Spleen (tissue), 13 donors: ENCODE measurements at places on chromosomes 13 and 19. TPM values are rescaled to one million over a fixed set of nuclear protein-coding genes. Genes with fewer than 3 reads are reported as not detected.
A peak's percentile ranks its signal among the peaks of the same experiment; 100 is the strongest.

DNA sequence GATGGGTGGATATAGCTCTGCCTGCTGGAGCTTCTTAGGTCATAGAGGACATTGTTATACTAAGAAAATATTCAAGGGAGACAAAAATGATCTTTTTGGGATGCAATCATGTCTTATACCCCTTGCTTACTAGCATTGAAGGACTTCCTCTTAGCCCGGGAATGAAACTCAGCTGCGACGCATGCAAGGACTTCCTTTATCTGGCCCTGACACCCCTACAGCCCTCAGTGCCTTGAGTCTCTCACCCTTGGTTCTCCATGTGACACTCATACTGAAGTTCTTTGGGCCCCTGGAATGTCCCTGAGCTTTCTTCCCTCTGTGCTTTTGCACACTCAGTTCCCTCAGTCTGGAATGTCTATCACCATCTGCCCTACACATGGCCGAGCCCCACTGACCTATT lies 72.5 kb upstream of the MTIF3 start:
- no peaks in the 10 kb centered on the region for H3K36me3 ChIP-seq
- peaks cover 10% of the 10 kb centered on the region for H3K4me1 ChIP-seq
- H3K27me3 ChIP-seq, result no peaks in the 10 kb centered on the region

DNA sequence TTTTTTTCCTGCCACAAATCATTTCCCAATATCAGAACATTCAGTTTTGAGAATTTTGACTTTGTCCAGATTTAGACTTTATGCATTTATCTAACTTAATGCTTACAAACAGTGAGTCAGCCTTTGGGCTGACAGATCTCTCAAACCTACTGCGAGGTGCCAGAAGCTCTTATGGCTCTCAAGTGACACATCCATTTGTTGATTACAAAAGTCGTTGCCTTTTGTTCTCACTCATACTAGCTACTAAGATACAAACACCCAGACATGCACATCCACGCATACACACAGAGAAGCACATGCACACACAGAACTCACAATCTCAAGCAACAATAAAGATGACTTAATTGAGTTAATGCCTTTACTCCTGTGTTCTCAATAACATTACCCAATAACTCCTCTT lies 1147.5 kb downstream of the DIAPH3 start:
- H3K27ac ChIP-seq, result no peak overlapping the region
- H3K27me3 ChIP-seq, result no peaks in the 10 kb centered on the region
- no peaks in the 10 kb centered on the region for H3K4me1 ChIP-seq
- H3K36me3 ChIP-seq, result no peaks in the 10 kb centered on the region
- no peak overlapping the region for H3K4me3 ChIP-seq

GRCh38 chr19:46226438-46226973 lies 3.0 kb upstream of the IGFL1 start:
- no peaks in the 10 kb centered on the region for H3K36me3 ChIP-seq
- peaks cover 99% of the 10 kb centered on the region for H3K27me3 ChIP-seq
- no peak for DNase-seq
- H3K4me1 ChIP-seq, result no peaks in the 10 kb centered on the region
- H3K4me3 ChIP-seq, result no peak overlapping the region
- H3K27ac ChIP-seq, result no peak overlapping the region

GRCh38 chr13:104522235-104523072 lies 1456.2 kb upstream of the SLC10A2 start:
- H3K36me3 ChIP-seq, result no peaks in the 10 kb centered on the region
- no peak overlapping the region for H3K4me3 ChIP-seq
- peak; percentile 47 for DNase-seq
- H3K4me1 ChIP-seq, result no peaks in the 10 kb centered on the region
- H3K27me3 ChIP-seq, result no peaks in the 10 kb centered on the region
- H3K27ac ChIP-seq, result no peak overlapping the region

CYP2F1 gene
- total RNA-seq, result not detected

TMEM145 gene
- total RNA-seq, result 0.77 TPM

NALCN gene
- total RNA-seq, result 0.13 TPM
